ENCODE measurements at places on chromosomes 4 and X.

- no peak for DNase-seq
Observed at GRCh38 chr4:12126474-12126873, 697.8 kb upstream of the HS3ST1 start.

- no peak for DNase-seq
Observed at GRCh38 chrX:153779891-153780677, 757 bp upstream of the SRPK3 start.

DNA sequence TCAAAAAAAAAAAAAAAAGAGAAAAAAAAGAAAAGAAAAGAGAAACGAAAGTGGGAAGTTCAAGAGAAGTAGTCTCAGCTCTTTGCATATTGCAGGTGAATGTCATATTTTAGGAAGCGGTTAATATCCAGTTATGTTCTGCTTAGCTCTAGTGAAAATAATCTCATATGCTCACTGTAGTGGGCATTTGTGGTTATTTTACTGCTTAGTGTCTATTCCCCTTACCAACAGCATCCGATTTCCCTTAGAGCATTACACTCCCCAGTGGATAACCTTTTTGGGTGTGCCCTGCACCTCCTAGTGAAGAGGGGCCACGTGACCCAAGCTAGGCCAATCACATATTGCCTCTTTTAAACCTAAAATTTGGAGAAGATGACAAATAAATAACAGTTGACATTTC, 111.2 kb upstream of the ZNF827 start:
- DNase-seq, result no peak

DNA sequence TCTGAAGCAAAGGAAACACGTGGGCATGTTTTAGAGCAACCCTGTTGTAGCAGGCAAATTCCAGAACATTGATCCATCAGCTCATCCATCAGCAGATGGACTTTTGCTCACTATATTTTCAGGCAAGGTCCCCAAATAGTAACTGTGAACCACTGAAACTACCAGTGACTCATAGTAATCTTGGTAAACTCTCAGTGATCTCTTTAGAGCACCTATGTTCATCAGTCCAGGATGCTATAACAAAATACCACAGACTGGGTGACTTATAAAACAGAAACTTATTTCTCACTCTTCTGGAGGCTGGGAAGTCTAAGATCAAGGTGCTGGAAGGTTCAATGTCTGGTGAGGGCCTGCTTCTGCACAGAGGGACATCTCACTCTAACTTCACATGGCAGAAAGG, 28.9 kb upstream of the BTC start:
- no peak for DNase-seq

Measured in stimulated activated CD8-positive, alpha-beta memory T cell treated with anti-CD3 and anti-CD28 coated beads, Interleukin-4, amount 100 ng/mL, for 4 hours (primary cell).